ENCODE measurements at places on chromosomes 1 and 21. TPM values are rescaled to one million over a fixed set of nuclear protein-coding genes. Genes with fewer than 3 reads are reported as not detected.

Gene EDN2
- not detected for total RNA-seq

Gene VWA5B1
- total RNA-seq = not detected

Gene FLG2
- not detected for total RNA-seq

Gene TLR5
- total RNA-seq = not detected

Gene IGSF3
- not detected for total RNA-seq

Gene SYPL2
- 1.7 TPM for total RNA-seq

Gene PEX19
- total RNA-seq = 39.1 TPM

Gene CRP
- total RNA-seq = not detected

Gene RAB3GAP2
- 32.4 TPM for total RNA-seq

DNA sequence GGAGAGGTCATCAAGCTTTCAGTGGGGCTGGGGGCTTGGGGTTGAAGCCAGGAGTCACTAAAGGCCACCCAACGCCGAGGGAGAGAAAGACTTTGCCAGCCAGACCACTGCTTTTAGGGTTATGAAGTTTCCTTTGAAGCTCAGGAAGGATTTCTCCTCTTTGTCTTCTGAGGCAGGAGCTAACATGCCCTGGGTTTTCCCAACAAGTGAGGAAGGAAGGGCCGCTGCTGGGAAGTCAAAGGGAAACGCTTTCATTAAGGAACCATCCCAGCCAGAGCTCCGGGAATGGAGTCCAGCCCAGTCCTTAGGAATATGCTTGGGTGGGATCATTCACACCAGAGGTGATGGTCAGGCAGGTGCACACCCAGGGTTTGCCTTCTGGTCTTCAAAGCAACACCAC, 436.9 kb downstream of the PRDM2 start:
- DNase-seq = no peak

GRCh38 chr1:175774921-175775320, 31.5 kb upstream of the TNR start:
- DNase-seq = no peak

GRCh38 chr1:97849345-97850340, 71.2 kb downstream of the DPYD start:
- peak; percentile 86 for DNase-seq

DNA sequence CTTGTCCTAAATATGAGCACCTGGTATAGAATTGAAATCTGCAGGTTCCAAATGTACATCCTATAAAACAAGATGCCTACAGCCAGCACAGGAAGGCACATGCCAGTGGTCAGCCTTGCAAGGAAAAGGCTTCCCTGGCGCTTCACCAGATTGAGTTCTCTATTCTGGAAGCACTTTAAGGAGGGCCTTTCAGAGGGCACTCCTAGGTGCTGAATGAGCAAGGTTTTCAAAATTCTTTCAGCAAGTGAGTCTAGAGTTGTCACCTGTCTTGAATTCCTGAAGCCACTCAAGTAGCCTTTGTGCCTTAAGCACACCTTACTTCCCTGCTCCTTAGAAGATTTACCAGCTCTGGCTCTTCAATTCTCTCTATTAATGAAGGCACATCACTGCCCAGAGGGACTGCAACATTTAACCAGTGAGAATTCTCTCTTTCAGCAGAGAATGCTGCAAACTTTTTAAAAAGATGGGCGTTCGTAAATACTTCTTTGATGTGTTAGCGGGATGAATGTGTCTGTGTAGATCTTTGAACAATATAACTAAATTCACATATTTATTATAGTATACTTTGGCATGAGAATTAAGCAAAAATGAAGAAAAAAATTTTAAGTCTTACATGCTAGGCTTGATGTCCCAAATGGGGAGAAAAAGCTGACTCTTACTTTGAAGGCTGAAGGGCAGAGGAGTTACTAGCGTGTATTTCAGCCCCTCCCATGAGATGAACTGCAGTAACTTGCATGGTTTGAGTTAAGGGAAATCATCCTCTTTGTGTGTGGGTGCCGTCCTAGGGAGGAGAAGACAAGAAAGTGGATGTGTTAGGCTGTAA, 162.0 kb downstream of the NTPCR start:
- peak; percentile 38 for DNase-seq

DNA sequence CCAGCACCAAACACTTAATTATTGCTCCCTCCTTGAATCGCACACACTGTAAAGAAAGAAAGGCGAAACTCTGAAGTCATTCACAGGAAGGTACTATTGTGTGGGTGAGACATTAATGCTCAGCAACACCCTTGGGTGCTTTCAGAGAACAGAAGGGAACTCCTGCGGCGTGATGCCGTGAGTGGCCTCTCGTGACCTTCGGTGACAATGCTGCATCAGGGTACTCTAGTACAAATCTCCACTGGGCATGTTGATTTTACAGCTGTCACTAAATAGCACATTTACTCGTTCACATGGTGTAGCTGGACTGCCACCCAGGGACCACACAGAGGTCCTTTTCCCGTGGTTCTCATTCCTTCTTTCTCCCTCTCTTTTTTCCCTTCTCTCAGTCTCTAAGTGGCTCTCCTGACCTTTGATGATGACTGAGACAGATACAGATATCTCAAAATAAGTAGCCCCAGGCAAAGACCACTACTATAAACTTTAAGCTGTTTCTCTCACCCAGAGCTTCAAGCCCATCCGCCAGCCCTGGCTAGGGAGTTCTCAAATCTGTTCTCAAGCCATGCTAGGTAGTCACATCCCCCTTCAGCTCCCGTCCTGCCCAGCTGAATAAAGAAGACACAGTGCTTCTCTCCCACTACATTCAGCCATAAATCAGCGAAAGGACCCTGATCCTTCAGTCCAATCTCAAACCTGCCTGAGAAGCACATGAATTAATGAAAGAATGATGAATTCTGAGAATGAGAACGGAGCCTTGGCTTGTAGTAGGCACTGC, 223.4 kb upstream of the FMN2 start:
- no peak for DNase-seq

DNA sequence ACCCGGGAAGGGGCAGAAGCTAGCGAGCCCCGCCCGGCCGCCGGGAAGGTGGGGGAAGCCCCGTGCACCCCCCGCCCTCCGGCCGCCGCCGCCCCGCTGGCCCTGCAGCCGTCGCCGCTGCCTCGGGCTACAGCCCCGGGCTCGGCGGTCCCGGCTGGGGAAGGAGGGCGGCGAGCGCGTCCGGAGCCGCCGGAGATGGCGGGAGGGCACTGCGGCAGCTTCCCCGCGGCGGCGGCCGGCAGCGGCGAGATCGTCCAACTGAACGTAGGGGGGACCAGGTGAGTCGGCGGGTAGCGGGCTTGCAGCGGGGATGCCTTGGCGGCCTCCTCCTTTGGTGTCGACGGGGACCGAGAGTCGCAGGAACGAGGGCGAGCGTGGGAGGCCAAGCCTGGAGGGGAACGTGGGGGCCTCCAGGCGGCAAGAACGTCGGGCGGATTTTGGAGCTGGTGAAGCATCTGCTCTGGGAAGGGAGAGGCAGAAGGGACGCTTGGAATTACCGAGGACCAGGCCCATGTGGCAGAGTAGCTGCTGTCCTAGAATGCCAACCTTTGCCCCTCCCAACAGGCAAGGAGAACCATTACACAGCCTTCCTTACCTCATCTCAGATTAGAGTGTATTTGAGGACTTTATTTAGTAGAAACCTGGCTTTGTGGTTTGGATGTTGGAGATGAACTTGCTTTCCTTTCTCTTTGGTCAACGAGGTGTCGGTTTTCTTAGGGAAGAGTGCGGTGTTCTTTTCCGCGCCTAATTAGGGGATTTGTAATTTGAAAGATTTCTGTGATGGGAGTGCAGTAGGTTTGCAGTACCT, 591 bp downstream of the KCTD3 start:
- DNase-seq = peak; percentile 55

- no peak for DNase-seq
Observed at GRCh38 chr1:77024500-77024899, 157.2 kb downstream of the ST6GALNAC5 start.

GRCh38 chr1:171379846-171380245, 65.9 kb downstream of the FMO4 start:
- no peak for DNase-seq

DNA sequence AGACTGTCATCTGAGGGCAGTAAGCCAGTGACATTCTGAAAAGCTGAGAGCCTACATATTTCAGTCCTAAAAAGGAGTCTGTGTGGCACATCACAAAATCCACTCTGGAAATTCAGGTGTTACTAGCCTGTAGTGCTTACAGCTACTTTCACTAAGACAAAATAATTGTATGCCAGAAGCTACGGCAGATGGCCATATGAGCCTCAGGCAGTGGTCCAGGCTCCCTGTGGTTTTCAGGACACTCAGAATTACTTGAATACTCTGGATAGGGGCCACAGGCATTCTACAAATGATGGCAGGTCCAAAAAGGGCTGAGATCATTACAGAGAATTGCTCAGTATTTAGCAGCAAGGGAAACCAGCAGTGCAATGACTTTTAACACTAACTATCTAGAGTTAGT, 527.1 kb downstream of the MRPL39 start:
- peak; percentile 1 for DNase-seq

DNA sequence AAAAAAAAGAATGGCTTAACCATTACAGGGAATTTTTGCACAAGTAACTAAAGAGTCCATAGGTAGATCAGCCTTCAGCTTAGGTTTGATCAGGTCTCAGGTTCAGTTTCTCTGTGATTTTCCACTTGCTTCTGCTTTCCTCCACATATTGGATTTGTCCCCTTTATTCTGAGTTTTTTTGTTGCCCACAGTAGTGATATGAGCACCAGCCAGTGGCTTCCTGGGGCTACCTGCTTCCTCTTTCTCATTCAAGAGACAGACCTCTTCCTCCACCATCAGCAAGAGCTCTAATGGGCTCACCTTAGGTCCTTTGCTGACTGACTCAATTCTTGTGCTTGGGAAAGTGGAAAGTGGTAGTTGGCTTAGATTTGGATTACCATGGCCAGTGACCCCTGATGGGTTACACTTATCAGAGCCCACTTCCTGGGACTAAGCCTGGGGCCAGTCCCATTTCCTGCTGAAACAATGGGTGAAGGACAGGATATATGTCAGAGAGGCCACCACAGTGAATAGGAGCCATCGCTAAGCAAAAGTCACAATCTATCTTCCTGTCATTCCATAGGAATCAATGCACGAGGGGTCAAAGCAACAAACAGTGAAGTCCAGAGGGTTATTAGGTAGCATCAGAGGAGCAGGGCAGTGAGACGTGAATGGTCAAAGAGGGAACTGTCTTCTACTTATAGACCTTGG, 12.8 kb upstream of the PLA2G2E start:
- no peak for DNase-seq

- DNase-seq = peak; percentile 28
Observed at GRCh38 chr1:55358581-55358980, 143.4 kb upstream of the USP24 start.

- DNase-seq = peak; percentile 95
Observed at GRCh38 chr21:38159355-38159754, 97.4 kb upstream of the KCNJ15 start.

DNA sequence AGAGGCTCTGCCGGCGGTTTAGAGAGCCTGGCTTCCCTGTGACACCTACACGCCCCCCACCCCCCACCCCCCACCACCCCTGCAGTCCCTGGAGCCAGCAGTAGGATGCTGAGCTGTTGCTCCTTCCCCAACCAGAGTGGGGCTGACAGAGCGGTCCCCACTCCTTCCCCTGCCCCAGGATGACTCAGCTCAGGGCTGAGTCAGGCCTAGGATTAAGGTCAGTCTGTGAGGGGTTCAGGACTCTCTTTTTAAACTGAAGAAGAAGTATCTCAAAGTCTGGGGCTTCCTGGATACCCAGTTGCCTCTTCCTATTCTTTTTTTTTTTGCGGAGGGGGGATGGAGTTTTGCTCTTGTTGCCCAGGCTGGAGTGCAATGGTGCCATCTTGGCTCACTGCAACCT, 19.1 kb downstream of the DMBX1 start:
- DNase-seq = no peak

DNA sequence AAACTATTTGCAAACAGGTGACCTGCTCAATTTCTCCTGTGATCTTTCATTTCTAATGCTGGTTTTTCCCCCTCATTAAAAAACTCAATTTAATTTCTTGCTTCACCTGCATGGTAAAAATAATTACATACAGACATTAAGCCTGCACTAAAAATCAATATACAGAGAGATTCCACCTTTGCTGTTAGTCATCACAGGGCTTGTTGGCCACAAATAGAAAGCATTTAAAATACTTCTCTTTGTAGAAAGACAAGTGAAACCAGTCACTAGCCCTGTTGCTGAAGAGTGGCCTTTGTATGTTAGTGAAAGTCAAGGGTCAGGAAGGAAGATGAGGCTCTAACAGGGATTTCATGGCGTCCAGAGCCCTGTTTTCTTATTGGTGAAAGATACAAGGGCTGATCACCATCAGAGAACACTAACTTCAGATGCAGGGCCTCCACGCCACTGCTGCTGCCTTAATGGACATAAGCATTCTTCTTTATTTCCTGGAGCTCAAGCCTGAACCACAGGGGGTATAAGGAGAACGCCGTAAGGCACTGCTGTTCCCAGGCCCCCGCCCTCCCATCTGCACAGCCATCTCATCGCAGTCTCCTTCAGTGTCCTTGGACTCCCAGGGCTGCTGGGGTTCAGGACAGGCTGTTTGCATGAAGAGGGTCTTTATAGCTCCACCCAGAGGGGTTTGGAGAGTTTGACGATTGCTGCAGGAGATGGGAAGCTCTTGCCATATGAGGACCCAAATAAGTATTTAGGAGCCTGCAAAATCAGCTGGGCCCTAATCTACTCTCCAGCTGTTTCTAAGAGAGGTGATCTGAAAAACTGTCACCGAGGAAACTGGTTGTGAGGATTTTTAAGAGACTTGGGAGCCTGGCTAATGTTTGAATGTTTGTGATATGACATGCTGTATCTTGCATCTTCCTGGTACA, 117.3 kb upstream of the IRF2BP2 start:
- DNase-seq = no peak

- DNase-seq = no peak
Observed at GRCh38 chr1:87689487-87689886, 360.8 kb downstream of the LMO4 start.

DNA sequence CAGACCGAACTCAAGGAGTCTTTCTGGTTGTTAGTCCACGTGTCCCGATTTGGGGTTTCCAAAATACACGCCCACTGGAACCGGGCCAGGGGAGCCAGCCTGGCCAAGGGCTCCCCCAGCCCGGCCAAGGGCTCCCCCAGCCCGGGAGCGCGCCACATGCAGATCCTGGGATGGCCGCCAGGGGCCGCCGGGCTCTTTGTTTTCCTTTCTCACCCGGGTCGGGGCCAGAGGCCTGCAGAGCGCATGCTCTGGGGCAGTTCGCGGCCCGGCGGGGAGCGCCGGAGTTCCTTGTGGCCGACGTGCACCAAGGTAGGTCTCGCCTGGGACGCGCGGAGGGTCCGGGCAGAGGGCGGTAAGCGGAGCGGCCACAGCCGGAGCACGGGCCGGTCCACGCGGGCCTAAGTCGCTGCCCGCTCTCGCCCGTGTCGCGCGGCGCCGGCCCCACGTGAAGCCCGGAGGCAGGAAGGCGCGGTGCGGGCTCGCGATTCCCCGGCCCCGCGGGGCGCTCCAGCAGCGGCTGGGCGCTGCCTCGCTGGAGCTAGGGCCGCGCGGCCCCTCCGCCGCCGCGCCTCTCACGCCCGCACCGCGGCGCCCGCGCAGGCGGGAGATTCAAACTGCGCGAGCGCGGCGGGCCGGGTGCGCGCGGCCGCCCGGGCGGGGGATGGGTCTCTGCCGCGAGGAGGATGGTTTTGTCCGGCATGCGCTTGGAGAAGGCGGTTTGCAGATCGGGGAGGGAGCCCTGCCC, 12.3 kb downstream of the RCC1 start:
- DNase-seq = peak; percentile 85

GRCh38 chr1:91104712-91105111, 82.9 kb upstream of the ZNF644 start:
- no peak for DNase-seq

- DNase-seq = peak; percentile 94
Observed at GRCh38 chr1:196651637-196652215, at the start of gene CFH. Gene CFH (plus strand): TSS chr1:196652043. CDS start chr1:196652118, 75 bp downstream.
